ENCODE measurements at places on chromosomes 4 and X.

DNA sequence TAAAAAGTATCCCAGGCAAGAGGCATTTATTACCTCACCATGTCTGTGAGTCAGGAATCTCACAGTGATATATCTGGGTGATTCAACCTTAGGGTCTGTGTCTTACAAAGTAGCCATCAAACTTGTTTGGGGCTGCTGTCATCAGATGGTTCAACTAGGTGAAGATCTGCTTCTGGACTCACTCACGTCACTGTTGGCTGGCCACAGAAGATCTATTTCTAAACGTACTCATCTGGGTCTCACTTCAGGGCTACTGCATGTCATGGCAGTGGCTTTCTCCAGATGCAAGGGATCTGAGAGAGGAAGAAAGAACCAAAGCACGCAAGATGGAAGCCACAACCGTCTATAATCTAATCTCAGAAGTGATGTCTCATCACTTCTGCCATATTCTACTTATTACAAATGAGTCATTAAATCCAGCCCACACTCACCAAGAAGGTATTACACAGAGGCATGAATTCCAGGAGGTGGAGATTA is 267.8 kb upstream of the ANKRD50 start:
- no peak for DNase-seq

- DNase-seq: no peak
Measured at GRCh38 chr4:70936200-70936787, 34.1 kb downstream of the MOB1B start.

- DNase-seq: peak; percentile 44
Measured at GRCh38 chr4:21768349-21769310, 179.9 kb downstream of the KCNIP4 start.

- no peak for DNase-seq
Measured at GRCh38 chrX:15373976-15374375, 10.2 kb downstream of the VEGFD start.

DNA sequence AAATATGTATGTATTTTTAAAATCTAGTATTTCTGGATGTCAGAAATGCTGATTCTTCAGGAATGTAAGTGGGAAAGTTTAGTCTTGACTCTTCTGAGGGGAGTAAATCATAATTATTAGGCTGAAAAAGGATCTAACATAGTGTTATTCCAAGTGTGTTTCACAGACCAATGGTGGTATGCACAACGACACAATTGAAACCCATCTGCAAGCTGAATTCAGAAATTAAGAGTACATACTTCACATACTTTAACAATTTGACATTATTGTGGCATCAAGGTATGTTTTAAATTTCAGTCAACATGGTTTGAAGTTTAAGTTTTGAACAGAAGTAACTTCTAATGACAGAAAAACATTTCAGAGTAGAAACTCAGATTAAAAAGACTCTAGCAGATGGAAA is 236.7 kb downstream of the SLC7A11 start:
- DNase-seq: no peak

DNA sequence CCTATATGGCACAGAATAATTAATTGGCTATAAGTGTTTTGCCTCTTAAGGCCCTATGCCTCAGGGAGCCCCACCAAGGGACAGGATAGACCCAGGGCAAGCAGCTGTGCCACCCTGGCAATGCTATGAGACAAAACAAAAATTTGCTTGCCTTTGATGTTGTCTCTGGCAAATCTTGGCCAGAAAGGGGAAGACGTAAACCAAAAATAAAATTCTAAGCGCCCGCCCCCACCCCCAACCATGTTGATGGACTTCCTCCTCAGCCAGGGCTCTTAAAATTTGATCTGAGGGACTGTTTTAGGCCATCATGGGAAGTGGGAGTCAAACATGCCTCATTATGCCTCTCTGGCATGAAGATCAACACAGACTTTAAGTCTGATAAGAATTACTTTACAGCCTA is 130.5 kb upstream of the APOOL start:
- DNase-seq: peak; percentile 58

DNA sequence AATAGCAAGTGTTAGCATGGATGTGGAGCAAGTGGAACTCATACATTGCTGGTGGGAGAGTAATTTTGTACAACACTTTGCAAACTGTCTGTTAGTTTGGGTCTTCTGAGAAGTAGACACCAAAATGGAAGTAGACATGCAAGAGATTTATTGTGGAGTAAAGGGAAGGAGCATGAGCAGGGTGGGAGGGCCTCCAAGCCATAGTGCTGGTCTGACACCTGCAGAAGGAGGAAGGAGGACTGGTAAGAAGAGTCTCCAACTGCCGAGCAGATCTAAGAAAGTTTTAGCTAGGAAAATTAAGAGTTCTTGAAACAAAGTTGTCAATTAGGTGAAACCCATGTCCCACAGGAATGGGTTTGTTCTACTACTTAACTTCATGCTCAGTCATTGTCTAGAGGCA is 64.0 kb upstream of the DDIT4L start:
- no peak for DNase-seq

GRCh38 chr4:79597266-79597665 is 189.2 kb upstream of the GK2 start:
- no peak for DNase-seq

GRCh38 chr4:87489678-87490077 is 39.5 kb downstream of the SPARCL1 start:
- no peak for DNase-seq

- no peak for DNase-seq
Measured at GRCh38 chrX:66756717-66757116, 117.8 kb upstream of the EDA2R start.

- no peak for DNase-seq
Measured at GRCh38 chr4:6953751-6954380, 44.2 kb downstream of the TBC1D14 start.

- DNase-seq: no peak
Measured at GRCh38 chr4:2103127-2103842, 44.2 kb downstream of the NAT8L start.

DNA sequence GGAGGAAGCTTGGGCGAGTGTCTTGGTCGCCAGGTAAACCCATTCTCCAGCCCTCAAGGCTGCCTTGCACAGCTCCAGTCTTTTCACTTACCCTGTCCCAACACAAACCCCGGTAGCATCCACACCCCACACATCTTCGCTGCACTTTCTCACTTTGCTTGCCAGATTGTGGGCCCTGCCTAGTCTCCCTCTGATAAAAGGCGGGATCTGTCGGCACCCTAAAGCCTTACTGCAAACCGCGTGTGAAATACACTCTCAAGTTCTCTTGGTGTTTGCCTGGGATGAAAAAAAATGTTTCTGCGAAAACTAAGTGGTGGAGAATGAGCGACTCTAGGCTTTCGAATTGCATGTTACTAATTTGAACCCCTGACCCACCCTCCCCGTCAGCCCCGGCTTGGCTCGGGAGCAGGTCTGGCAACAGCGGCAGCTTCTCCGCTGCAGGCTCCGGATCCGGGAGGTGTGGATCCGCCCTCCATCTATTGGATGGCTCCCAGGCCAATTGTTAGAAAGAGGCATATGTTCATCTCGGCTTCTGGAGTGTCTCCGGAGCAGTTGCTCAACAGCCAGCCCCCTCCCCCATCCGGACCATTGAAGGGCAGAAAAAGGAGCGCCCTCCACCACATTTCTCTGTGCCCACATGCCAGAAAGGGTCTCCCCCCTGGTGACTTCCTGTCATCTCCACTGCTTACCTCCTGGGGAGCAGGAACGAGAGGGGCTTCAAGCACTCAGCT is 3.0 kb upstream of the CITED1 start:
- no peak for DNase-seq

DNA sequence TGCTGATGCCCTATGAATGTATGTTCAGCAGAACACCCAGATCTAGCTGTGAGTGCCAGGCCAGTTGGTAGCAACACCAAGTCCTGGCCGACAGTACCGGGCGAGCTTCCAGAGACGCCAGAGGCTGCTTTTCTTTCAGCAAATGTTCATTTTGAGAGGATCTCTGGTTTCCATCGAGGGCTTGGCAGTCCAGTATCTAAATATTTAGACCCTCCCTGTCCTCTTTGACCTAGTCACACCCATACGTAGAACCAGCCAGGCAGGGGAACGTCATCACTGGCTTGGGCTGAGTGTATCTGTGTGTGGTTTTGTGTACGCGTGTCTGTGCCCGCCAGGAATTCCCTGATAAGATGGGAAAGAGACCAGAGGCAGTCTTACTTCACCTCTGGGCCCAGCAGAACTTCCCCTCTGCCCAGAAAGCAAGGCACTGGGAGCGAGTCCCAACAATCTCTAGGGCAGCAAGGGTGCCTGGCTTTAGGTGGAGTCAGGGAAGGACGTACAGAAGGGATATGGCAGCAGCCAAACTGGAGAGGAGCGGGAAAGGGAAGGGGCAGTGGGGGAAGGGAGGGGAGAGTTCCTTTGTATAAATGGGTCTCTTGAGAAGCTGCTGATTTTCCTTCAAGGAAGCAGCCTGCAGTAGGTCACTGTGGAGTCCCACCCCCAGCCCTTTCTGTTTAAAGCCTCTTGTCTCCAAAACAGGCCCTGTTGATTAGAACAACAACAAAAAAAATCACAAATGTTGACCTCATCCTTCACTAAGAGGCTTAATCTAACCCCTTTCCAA is 15.0 kb upstream of the ELF4 start:
- no peak for DNase-seq

GRCh38 chrX:41670112-41670511 is 18.7 kb upstream of the GPR34 start:
- DNase-seq: no peak

DNA sequence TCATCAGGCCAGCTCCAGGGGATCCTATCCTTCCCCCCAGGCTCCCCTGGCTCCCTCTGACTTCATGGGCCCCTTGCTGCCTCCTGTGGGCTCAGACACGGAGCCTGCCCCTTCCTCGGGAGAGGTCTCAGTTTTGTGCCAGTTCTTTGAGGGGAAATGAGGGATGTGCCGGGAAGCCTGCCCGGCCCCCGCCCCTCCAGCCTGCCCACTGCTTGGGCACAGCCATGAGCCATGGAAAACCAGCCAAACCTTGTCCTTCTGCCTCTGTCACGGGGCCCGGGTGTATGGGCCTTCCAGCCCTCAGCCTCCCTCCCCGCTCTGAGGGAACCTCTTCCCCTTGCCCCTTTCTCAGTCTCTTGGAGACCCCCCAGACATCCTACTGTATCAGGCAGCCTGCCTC is 6.8 kb downstream of the BGN start:
- DNase-seq: no peak

GRCh38 chr4:166067915-166068314 is 194.9 kb downstream of the TLL1 start:
- no peak for DNase-seq

GRCh38 chr4:38871593-38871992 is 4.0 kb downstream of the FAM114A1 start:
- no peak for DNase-seq

DNA sequence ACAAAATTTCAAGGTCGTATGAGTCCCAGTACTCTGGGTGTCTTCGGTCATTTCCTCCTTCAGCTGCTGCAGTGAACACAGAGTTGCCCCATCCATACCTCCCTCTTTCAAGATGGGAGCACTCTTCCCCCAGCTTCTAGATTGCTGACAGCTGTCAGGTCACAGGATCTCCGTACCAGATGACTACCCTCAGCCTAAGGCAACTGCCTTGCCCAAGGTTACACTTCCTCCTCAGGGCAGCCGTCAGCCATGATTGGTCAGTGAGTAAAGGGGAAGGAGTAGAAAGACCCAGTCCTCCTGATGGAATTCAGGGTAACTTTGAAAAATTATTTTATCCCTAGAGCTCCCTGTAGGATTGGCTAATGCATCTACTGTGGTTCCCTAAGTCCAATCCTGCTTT is 81.6 kb downstream of the NAF1 start:
- DNase-seq: peak; percentile 4

All from OCI-LY7 (cell line).